ENCODE measurements at places on chromosomes 6 and 20. TPM values are rescaled to one million over a fixed set of nuclear protein-coding genes. Genes with fewer than 3 reads are reported as not detected.

GRCh38 chr20:47711046-47711752, 74.1 kb downstream of the SULF2 start:
- no peaks in the 10 kb centered on the region for H3K36me3 ChIP-seq
- DNase-seq = no peak
- no peak overlapping the region for H3K27ac ChIP-seq
- no peaks in the 10 kb centered on the region for H3K27me3 ChIP-seq
- H3K4me1 ChIP-seq = peaks cover 23% of the 10 kb centered on the region
- H3K4me3 ChIP-seq = no peak overlapping the region

- H3K36me3 ChIP-seq = no peaks in the 10 kb centered on the region
- H3K4me1 ChIP-seq = peaks cover 1% of the 10 kb centered on the region
- H3K27me3 ChIP-seq = no peaks in the 10 kb centered on the region
- no peak for DNase-seq
These were observed 927.4 kb downstream of the KIF16B start for GRCh38 chr20:15645816-15646215.

DNA sequence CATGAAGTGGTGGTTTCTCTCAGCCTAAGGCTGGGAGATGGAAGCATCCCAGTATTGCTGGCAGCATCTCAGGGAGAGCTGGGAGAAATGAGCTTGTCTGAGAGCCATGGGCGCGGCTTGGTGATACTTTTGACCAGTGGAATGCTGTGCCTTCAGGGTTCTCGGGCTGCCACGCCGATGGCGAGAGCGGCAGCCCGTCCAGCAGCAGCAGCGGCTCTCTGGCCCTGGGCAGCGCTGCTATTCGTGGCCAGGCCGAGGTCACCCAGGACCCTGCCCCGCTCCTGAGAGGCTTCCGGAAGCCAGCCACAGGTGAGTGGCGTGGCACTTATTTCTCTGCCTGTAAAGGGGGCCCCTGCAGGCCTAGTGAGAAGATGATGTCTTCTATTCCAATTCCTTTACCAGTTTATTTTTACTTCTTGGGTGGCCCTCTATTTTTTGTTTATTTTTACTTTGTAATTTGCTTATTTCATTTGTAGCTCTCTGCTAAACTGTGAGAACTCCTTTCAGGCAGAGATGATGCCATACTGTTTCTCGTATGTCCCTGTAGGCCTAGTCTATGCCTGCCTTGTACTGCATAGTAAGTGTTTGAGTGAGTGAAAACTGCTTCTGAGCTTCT, 71.7 kb downstream of the ASXL1 start:
- H3K4me1 ChIP-seq = no peaks in the 10 kb centered on the region
- H3K27me3 ChIP-seq = no peaks in the 10 kb centered on the region
- H3K4me3 ChIP-seq = no peak overlapping the region
- DNase-seq = no peak

DNA sequence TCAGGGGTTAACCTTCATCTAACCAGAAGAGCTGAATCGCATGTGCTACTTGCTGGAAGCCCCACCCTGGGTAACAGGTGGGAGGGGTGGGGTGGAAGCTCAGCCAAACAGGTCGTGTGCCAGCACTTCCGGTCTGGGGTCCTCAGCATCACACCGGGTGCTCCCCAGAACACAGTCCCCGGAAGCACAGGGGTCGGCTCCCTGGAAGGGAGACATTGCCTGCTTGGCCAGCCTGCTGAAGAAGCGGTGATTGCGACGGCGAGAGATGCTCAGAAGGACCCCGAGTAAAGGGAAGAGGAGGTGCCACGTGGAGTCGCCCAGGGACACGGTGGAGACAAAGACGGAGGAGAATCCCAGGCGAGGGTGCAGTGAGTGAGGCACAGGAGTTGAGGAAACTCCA, 36.5 kb downstream of the MYT1 start:
- H3K27ac ChIP-seq = no peak overlapping the region
- H3K36me3 ChIP-seq = peaks cover 7% of the 10 kb centered on the region
- no peak overlapping the region for H3K4me3 ChIP-seq
- H3K4me1 ChIP-seq = peaks cover 13% of the 10 kb centered on the region

DNA sequence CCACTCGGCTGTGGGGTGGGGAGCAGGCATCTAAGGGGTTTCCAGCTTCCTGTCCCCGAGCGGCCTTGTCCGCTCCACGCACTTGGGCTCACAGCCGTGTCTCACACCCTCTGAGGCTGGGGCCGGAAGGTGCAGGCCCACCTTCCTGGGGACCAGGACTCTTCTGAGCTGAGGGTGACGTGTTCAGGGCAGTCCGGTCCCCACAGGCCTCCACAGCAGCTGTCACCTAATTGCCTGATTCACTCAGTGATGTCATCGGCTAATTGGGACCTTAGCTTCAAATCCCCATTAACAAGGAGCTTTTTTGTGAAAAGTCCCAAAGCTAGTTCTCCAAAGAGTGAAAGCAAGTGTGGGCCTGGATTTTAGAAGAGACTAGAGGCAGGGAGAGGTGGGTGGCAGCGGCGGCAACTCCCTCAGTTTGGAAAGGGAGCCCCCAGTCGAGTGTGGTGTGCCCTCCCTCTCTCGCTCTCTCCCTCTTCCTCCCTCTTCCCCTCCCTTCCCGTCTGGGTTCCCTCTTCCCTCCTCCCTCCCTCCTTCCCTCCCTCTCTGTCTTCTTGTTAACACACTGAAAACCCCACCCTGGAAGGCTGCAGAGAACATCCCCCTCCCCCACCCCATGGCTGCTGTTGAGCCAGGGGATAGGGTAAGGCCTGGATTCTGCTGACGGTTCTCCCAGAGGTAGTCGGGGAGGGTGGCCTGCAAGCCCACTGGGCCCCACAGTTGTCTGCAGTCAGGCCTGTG, 39.0 kb downstream of the MYT1 start:
- peaks cover 7% of the 10 kb centered on the region for H3K36me3 ChIP-seq
- H3K27me3 ChIP-seq = no peaks in the 10 kb centered on the region
- no peaks in the 10 kb centered on the region for H3K4me1 ChIP-seq
- H3K27ac ChIP-seq = no peak overlapping the region
- no peak for DNase-seq

The FAM83C gene
- total RNA-seq = not detected

The PRRT1 gene
- 1.6 TPM for total RNA-seq

The ABCC10 gene
- 26.6 TPM for total RNA-seq

The FAM209A gene
- total RNA-seq = 0.28 TPM

The RAET1E gene
- total RNA-seq = not detected

The MDN1 gene
- total RNA-seq = 146 TPM
